ENCODE measurements at places on chromosomes 11 and 22.
A peak's percentile ranks its signal among the peaks of the same experiment; 100 is the strongest.

- DNase-seq = no peak
Observed at GRCh38 chr22:19107730-19108074, 14.5 kb downstream of the DGCR2 start.

DNA sequence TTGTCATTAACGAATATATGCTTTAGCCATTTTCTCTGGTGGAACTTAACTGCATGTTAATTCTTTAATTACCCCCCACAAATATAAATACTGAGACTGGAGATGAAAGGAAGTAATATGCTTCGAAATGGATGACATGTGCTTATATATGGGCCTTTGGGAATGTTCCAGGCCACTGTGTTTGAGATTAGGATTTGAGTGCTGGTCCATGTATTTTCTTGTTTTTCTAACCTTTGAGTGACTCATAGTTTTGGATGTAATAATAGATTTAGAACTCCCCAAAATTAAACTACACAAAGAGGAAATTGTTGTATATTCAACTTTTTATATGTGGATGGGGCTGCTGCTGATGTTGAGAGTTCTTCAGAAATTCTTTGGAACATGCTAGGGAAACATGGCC is 54.2 kb downstream of the EXT2 start:
- no peak for DNase-seq

GRCh38 chr11:124745835-124746620 is 6.0 kb downstream of the VSIG2 start:
- peak; percentile 37 for DNase-seq

DNA sequence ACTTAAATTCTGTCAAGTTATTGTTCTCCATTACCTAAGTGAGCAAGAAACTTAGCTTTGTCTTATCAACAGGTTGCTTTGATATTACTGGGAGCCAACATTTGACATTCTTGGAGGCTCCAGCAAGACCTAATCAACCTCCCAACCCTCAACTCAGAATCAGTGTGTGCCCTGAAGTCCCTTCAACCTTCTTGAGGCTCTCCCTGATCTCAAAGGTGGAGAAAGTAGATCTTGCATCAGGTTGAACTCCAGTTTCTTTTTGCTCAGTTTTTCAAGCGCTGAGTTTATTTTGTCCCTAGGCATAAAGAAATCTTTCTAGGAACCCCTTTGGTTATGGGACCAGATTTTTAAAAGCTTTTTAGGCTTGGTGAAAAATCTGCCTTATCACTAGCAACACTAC is 1.4 kb downstream of the FAM111A start:
- DNase-seq = no peak

- no peak for DNase-seq
Observed at GRCh38 chr11:37394236-37394870, 796.3 kb upstream of the RAG2 start.
